ENCODE measurements at places on chromosomes 5 and 9. TPM values are rescaled to one million over a fixed set of nuclear protein-coding genes. Genes with fewer than 3 reads are reported as not detected.

Gene LAMC3
- not detected for total RNA-seq

Gene PLCXD3
- total RNA-seq: not detected

Gene ZCCHC7
- total RNA-seq: 42.4 TPM

Gene TERT
- total RNA-seq: not detected

Gene FGF1
- total RNA-seq: not detected

Gene DRD1
- total RNA-seq: not detected

Gene FAM153A
- total RNA-seq: 3.5 TPM

Gene BAAT
- not detected for total RNA-seq

Gene GRIN1
- total RNA-seq: not detected

Gene CAMK4
- total RNA-seq: 7.9 TPM

- H3K4me1 ChIP-seq: no peaks in the 10 kb centered on the region
- H3K36me3 ChIP-seq: peaks cover 5% of the 10 kb centered on the region
- H3K4me3 ChIP-seq: no peak overlapping the region
- H3K27ac ChIP-seq: no peak overlapping the region
Measured at GRCh38 chr5:80198920-80199319, 56.9 kb downstream of the SERINC5 start.

- no peaks in the 10 kb centered on the region for H3K36me3 ChIP-seq
- no peak for DNase-seq
- H3K27ac ChIP-seq: peak overlapping the region; percentile 29
- H3K27me3 ChIP-seq: no peaks in the 10 kb centered on the region
Measured at GRCh38 chr5:67537439-67538148, 341.0 kb upstream of the CD180 start.

DNA sequence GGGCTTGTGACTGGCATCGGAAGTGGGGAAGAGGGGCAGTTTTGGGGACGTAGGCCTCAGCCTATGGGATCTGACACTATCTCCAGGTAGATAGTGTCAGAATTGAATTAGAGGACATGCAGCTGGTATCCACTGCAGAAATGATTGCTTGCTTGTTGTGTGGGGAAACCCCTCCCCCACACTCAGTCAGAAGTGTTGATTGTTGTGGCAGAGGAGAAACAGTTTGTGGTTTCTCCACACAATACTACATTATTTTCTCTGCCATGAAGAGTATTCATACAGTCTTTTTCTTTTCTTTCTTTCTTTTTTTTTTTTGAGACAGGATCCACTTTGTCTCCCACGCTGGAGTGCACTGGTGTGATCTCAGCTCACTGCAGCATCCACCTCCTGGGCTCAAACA is 113.9 kb downstream of the ARRDC3 start:
- no peaks in the 10 kb centered on the region for H3K27me3 ChIP-seq
- no peak overlapping the region for H3K27ac ChIP-seq
- H3K4me3 ChIP-seq: no peak overlapping the region
- DNase-seq: no peak

DNA sequence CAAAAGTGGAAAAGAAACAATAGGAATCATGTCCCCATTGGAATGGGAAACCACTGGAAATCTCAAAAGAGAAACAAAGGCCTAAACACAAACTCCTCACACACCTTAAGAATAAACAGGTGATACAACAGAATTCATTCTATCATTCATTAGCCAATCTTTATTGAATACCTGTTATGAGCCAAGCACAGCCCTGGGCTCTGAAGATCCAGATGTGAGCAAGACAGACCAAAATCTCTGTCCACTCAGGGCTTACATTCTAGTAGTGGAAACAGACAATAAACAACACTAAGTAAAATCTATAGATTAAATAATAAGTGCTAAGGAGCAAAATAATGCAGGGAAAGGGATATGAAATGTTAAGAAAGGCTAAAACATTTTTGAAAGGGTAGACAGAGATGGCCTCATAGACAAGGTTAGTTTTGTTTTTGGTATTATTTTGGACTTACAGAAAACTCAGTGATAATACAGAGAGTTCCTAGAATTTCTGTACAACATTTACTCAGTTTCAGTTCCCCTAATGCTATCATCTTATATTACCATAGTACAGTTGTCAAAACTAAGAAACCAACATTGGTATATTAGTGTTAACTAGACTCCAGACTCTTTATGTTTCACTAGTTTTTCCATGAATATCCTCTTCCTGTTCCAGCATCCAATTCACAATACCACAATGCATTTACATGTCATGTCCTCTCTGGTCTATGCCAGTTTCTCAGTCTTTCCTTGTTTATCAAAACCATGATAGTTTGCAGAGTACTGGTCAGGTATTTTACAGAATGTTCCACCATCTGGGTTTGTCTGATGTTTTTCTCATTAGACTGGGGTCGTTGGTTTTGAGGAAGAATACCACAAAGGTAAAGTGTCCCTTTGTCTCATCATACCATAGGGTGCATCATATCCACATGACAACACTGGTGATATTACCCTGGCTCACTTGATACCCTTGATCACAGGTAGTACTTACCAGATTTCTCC is 103.7 kb downstream of the SIL1 start:
- H3K27me3 ChIP-seq: no peaks in the 10 kb centered on the region
- no peak overlapping the region for H3K27ac ChIP-seq
- no peaks in the 10 kb centered on the region for H3K36me3 ChIP-seq
- H3K4me1 ChIP-seq: no peaks in the 10 kb centered on the region
- DNase-seq: no peak
- H3K4me3 ChIP-seq: no peak overlapping the region

DNA sequence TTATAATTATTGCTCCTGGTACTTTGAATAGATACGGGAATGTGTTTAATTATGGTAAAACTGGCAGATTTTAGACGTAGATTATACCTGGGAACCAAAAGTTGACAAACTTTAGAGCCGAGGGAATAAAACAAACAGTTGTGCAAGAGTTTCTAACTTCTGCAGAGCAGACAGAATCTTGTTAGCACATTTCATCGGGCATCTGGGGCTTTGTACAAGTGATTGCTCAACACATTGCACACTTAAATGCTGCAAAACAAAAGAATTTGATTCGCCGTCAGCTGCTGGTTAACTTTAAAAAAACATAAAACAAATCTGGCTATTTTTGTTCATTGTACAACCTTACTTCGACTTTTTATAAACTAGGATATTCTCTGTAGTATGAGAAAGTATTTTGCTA is 398.1 kb downstream of the MAN2A1 start:
- no peak overlapping the region for H3K27ac ChIP-seq
- no peak overlapping the region for H3K4me3 ChIP-seq
- DNase-seq: no peak
- no peaks in the 10 kb centered on the region for H3K27me3 ChIP-seq
- H3K4me1 ChIP-seq: no peaks in the 10 kb centered on the region

GRCh38 chr5:2423634-2424033 is 327.8 kb downstream of the IRX2 start:
- no peaks in the 10 kb centered on the region for H3K4me1 ChIP-seq
- no peak overlapping the region for H3K4me3 ChIP-seq
- no peaks in the 10 kb centered on the region for H3K27me3 ChIP-seq
- H3K36me3 ChIP-seq: no peaks in the 10 kb centered on the region
- no peak for DNase-seq

DNA sequence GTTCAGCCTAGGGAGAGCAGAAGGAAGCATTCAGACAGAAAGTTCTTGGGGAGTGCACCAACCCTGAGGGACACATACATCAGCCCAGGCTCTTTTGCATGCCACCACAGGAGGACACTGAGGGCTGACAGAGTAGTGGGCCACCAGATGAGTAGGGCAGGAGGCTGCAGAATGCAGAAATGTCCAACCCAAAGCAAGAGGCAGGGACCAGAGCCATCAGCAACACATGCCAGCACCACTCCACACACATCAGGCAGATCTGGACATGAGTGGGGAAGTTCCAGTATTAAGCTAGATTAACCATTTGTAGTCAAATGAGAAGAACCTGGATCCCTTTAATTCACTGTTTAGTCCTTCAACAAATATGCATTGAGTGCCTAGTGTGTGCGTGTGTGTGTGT is 35.7 kb upstream of the OTULINL start:
- no peaks in the 10 kb centered on the region for H3K4me1 ChIP-seq
- no peak overlapping the region for H3K4me3 ChIP-seq
- no peaks in the 10 kb centered on the region for H3K27me3 ChIP-seq
- no peak overlapping the region for H3K27ac ChIP-seq
- no peak for DNase-seq
- no peaks in the 10 kb centered on the region for H3K36me3 ChIP-seq

GRCh38 chr5:176570044-176570443 is 20.9 kb downstream of the CDHR2 start:
- no peak overlapping the region for H3K27ac ChIP-seq
- no peak for DNase-seq
- H3K27me3 ChIP-seq: no peaks in the 10 kb centered on the region
- H3K36me3 ChIP-seq: no peaks in the 10 kb centered on the region
- H3K4me1 ChIP-seq: peaks cover 7% of the 10 kb centered on the region
- no peak overlapping the region for H3K4me3 ChIP-seq

- no peaks in the 10 kb centered on the region for H3K27me3 ChIP-seq
- H3K4me1 ChIP-seq: peaks cover 12% of the 10 kb centered on the region
- H3K27ac ChIP-seq: no peak overlapping the region
- DNase-seq: no peak
Measured at GRCh38 chr5:79261897-79262296, 26.0 kb downstream of the JMY start.

- DNase-seq: no peak
- H3K27me3 ChIP-seq: no peaks in the 10 kb centered on the region
- no peaks in the 10 kb centered on the region for H3K36me3 ChIP-seq
- no peak overlapping the region for H3K4me3 ChIP-seq
- no peaks in the 10 kb centered on the region for H3K4me1 ChIP-seq
- no peak overlapping the region for H3K27ac ChIP-seq
Measured at GRCh38 chr9:83266666-83267496, 203.9 kb upstream of the RASEF start.

- no peaks in the 10 kb centered on the region for H3K4me1 ChIP-seq
- no peaks in the 10 kb centered on the region for H3K27me3 ChIP-seq
- no peaks in the 10 kb centered on the region for H3K36me3 ChIP-seq
- H3K4me3 ChIP-seq: no peak overlapping the region
- no peak for DNase-seq
- H3K27ac ChIP-seq: no peak overlapping the region
Measured at GRCh38 chr5:110785356-110785755, 46.5 kb downstream of the SLC25A46 start.

DNA sequence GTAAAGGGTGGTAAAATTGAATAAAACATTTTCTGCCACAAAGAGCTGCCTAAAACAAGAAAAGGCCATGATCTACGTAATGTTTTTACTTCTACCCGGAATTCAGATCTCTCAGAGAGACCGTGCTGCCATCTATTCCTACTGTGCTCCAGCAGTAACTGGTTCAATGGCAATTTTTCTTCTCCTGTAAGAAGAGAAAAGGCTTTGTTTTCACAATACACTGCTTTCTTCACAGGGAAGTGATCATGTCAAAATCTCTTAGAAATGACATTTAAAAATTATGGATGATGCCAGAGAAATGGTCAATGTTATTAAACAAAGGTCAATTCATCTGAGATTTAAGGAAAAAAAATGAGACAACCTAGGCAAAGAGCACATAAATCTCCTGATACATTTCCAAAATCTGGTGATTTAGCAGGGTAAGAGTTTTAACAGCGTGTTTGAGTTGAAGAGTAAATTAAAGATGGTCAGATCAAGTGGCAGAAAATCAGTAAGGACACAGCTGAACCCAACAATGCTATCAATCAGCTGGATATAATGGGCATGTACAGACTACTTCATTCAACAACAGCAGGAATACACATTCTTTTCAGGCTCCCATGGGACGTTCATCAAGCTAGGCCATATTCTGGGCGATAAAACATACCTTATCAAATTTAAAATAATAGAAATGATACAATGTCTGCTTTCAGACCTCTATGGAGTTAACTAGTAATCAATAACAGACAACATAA is 523.1 kb downstream of the CHSY3 start:
- H3K4me1 ChIP-seq: no peaks in the 10 kb centered on the region
- H3K36me3 ChIP-seq: no peaks in the 10 kb centered on the region
- no peaks in the 10 kb centered on the region for H3K27me3 ChIP-seq

DNA sequence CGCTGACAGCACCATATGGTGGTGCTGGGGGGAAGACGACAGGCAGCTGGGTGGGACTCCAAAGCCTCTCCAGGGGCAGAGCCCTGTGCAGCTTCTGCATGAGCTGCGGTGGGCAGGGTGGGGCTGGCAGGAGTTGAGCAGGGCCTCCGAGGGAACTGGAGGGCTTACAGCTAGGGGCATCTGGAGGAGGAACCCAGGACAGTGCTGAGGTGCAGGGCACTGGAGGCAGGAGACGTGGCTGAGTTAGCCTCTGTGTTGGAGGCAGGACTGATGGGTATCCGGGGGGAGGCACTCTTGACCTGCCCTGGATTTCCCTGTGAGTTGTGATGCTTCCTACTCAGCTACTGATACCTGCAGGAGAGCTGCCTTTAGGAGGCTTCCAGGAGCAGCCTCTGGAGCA is 45.0 kb downstream of the TENT4A start:
- H3K27me3 ChIP-seq: no peaks in the 10 kb centered on the region
- H3K4me3 ChIP-seq: no peak overlapping the region
- H3K27ac ChIP-seq: no peak overlapping the region
- H3K36me3 ChIP-seq: peaks cover 19% of the 10 kb centered on the region
- H3K4me1 ChIP-seq: no peaks in the 10 kb centered on the region

GRCh38 chr5:176754376-176754973 is 55.9 kb upstream of the UNC5A start:
- H3K27ac ChIP-seq: no peak overlapping the region
- H3K27me3 ChIP-seq: peaks cover 9% of the 10 kb centered on the region
- no peaks in the 10 kb centered on the region for H3K4me1 ChIP-seq
- H3K4me3 ChIP-seq: no peak overlapping the region
- H3K36me3 ChIP-seq: no peaks in the 10 kb centered on the region

- no peaks in the 10 kb centered on the region for H3K27me3 ChIP-seq
- H3K36me3 ChIP-seq: peaks cover 10% of the 10 kb centered on the region
- H3K4me1 ChIP-seq: peaks cover 28% of the 10 kb centered on the region
- no peak for DNase-seq
Measured at GRCh38 chr9:135502873-135503321, 2.4 kb downstream of the MRPS2 start.

GRCh38 chr5:134122530-134122929 is 8.0 kb downstream of the TCF7 start:
- no peaks in the 10 kb centered on the region for H3K27me3 ChIP-seq
- no peak overlapping the region for H3K4me3 ChIP-seq
- peak overlapping the region; percentile 78 for H3K27ac ChIP-seq
- H3K4me1 ChIP-seq: peaks cover 100% of the 10 kb centered on the region
- DNase-seq: peak; percentile 84
